ENCODE measurements at places on chromosomes 7 and 10.

DNA sequence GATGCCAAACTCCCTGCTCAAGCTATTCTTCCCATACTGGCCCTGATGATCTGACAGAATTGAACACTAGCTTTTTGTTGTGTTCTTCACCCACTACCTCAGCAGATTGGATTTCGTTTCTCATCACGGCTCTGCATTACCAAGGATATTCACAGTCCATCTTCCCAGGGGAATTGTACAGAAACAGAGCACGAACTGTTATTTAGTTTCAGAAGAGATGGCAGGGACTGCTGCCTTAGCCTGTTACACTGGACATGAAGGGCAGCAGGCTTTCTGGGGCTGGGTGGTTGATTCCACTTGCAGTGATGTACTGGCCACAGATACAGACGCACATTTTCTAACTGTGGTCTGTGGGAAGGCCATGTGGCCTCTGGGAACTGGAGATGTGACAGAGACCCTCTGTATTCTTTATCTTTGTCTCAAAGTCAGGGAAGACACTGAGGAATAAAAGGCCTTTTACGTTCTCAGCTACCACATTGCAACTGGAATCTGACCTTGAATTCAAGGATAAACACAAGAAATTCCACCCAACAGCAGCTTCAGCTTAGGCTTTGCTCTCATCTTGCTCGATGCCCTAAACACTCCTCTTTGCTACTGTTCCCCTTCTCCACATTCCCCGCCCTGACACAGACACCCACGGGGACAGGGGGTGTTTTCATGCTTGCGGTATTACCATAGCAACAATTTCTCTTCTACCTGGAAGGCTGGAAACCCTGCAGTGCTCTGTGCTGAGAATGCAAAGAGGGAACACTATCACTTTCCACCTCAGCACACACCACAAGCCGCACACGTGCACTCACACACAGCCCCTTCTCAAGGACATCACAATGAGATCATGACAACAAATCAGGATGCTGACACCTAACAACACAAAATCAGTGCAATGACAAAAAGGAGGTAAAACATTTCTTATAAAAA, 81.7 kb downstream of the RNF216 start:
- DNase-seq: peak; percentile 59

DNA sequence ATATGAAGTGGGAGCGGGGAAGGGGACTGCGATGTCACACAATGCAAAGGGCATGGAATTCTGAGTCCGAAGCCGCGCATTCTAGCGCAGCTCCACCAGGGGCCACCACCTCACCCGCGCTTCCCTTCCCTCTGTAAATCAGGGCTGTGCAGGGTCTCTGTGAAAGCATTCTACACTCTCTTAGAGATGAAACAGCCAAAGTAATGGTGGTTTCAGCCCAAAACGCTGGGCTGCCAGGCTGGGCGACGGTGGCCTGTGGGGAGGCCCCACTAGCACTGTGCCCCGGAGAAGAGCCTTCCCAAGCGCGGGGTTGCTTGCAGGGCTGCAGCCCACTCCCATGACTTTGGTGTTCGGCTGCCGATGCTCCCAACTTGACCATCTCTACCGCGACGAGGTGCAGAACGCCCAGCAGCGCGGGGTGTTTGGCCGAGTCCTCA, 11.4 kb downstream of the ATG9B start:
- DNase-seq: no peak

- no peak for DNase-seq
Observed at GRCh38 chr7:142412551-142413193, 154.8 kb upstream of the PRSS58 start.

GRCh38 chr10:48944171-48944570, 4.5 kb upstream of the LRRC18 start:
- no peak for DNase-seq
